Suppressor macrophage treated with lipopolysaccharide for 1 hour (primary cell): ENCODE measurements at places on chromosomes 16 and 17.
A peak's percentile ranks its signal among the peaks of the same experiment; 100 is the strongest.

DNA sequence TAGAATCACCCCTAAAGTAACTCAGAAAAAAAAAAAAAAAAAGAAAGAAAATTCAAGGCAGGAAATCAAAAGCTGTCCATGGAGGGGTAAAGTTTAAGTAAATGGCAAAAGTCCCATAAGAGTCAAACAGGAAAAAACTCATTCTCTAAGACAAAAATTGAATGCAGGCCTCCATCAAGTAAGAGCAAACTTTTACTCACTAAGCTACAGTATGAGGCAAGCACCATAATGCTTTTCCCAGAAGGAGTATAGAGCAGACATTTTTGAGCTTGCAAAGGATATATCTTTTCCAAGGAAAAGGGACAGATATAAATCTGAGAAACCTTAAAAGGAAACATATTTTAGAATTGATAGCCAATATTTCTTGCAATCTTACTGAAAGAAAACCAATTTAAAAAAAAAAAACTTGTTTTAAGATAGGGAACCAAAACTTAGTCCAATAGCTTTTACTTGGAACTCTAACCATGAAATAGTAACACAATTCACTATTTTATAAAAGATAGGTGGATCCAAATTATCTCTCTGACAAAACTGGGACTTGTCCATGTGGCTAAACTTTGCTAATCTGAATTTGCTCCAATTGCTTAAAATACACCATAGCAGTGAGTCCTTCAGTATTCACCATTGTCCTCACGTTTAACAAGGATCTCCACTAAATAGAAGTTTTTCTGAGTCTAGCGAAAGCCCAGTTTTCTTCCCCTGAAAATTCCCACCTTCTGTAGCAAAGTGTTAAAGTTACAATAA lies 99.8 kb downstream of the CDH11 start:
- no peak for DNase-seq

DNA sequence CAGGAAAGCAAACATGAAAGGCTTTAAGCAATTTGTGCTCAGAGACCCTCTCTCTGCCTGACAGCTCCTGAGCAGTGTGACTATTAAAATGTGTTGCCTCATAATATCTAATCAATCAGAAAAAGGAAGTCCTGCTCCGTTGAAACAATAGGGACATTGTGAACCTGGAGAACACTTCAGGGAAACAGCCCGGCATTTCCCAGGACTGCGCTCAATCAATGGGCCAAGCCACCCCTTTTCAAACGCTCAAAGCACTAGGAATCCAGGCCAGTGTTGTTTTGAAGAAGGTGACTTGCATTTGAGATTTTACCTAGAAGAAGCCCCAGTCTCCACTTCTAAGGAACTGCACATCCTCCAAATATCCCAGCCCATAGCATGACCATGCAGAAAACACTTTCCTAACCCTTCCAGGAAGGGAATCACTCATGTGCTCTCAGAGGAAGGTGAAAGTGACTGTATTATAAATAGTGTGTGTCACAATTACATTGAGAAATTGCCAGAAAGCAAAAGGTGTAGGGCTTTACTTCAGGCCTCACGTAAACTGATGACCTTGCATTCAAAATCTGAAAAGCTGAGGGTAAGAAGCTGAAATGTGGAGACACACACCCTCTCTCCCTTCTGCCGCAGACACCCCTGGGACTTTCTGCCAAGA lies 19.4 kb downstream of the CDRT4 start:
- DNase-seq: no peak

DNA sequence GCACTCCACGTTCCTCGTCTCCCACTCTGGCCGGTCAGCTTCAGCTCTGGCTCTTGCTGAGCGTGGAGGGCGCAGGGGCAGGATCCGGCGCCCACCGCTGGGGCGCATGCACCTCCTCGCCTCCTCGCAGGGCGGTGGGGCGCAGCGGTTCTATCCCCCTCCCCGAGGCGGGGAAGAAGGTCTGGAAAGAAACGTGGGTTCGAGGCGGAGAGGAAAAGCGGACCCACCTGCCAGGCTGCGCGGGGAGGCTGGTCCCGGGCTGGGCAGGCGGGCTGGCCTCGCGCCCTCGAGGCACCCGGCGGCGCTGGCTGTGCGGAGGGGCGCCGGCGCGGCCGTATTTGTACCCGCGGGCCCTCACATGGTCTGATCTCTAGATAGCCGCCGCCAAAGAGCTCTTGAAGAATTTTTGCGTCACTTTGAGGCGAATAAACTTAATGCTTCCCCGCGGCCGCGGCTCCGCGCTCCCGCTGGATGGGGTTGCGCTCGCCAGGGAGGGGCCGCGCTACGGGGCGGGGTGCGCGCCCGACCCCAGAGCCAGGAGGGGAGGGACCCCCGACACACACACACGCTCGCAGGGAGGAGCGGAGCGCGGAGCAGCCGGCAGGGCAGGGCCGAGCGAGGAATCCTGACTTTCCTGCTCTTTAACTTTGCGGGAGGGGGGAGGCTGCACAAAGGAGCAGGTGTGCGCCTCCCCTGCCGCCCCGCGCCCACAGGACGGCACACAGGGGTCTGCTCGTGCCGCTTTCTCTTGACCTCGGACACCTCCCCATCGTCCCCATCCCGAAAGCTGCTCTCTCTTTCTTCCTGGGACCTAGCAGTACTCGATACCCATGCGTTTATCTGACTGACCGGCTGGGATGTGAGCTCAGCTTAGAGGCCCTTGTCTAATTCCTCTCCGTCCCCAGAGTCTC lies at the start of gene SLC6A4:
SLC6A4 (minus strand) TSS at position 312 of the 911 bp plus-strand sequence. CDS start 13,739 bp downstream, outside the sequence.
- DNase-seq: peak; percentile 22

DNA sequence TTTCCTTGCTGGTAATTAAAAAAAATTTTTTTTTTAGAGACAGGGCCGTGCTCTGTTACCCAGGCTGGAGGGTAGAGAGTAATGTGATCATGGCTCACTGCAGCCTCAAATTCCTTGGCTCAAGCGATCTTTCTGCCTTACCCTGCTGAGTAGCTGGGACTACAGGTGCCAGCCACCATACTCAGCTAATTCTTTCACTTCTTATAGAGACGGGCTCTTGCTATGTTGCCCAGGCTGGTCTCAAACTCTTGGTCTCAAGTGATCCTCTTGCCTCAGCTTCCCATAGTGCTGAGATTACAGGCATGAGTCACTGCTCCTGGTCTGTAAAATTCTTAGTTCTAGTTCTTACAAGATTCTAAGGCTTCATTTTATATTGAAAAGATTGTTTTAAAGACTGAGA lies 11.1 kb downstream of the SMIM36 start:
- DNase-seq: no peak

DNA sequence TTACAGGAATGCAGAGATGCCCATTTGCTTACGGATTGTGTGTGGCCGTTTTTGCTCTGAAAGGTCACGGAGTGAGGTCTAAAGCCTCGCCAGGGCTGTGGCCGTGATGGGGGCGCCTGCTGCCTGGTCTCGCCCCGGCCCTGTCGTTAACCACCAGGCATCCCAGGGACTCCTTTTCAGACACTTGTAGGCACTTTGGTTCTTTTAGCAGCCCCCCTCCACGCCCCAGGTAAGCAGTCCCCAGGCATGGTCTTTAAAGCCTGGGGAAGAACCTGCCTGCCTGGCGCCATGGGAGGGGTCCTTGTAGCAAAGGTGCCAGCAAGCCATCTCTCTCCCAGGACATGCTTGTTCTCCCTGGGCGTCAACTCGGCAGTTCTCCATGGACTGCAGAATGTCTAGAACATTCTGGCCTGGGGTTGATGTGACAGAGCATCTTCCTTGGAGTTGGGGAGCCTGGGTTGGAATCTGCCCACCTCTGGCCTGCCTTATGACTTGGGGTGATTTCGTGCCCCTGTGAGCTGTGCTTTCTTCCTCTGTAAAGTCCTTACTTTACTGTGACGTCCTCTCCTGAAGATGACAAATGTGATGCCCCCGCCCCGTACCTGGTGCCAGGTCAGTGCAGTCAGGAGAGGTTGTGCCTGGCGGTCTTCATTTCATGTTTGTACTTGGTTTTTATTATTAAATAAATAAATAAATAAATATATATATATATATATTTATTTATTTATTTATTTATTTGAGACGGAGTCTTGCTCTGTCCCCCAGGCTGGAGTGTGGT lies 5.4 kb downstream of the KCTD5 start:
- no peak for DNase-seq

- DNase-seq: no peak
Measured at GRCh38 chr17:5563456-5563855, 20.9 kb downstream of the NLRP1 start.

GRCh38 chr16:47029724-47030123 lies 56.2 kb upstream of the DNAJA2 start:
- DNase-seq: no peak

DNA sequence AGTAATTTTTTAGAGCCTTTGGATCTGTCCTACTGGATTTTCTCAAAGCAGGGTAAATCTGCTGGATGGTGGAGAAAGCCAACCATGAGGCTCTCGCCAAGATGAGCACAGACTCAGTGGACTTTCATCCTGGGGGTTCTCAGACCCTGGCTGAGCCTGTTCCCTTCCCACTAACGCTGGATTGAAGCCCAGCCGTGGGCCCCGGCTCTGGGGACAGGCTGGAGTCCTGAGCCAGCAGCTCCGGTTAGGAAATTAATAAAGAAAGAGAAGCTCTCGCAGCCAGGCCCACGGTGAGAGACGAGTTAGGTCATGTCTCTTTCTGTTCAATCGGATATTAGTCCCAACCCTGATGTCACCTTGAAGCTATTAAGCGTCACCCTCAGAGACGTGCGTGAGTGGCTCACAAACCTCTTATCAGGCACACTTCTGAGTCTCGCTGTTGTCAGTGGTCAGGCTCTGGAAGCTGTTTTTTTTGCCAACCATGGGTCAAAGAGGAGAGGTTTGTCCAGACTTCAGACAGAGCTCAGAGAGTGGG lies 27.1 kb downstream of the MEOX1 start:
- DNase-seq: no peak

- peak; percentile 95 for DNase-seq
Measured at GRCh38 chr17:81711814-81712467, at the start of gene SLC25A10. SLC25A10 (plus strand) TSS chr17:81712284; CDS start chr17:81712427, 143 bp downstream.

GRCh38 chr16:80816356-80816755 lies 12.0 kb upstream of the CDYL2 start:
- DNase-seq: no peak

GRCh38 chr16:72877374-72878028 lies 170.4 kb downstream of the ZFHX3 start:
- peak; percentile 89 for DNase-seq

GRCh38 chr17:65442250-65442649 lies 119.2 kb downstream of the AXIN2 start:
- no peak for DNase-seq

DNA sequence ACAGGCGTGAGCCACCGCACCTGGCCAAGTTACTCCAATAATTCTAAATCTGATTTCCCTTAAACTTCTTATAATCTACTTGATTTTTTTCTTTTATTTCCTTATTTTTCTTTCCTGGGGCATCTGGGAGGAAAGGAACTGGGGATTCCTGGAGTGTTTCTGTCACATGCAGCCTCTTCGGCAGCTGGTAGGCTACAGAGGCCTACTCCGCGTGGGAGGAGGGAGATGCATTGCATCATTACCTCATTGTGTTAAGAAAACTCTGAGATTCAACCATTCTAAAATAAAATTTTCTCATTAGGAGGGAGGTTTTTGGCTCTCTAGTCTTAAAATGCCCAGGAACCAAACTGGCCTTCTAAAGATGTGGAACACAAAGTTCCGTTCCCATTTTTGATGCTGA lies 64.0 kb downstream of the SOX9 start:
- no peak for DNase-seq

- DNase-seq: no peak
Measured at GRCh38 chr17:56325313-56326000, 172.2 kb downstream of the ANKFN1 start.

GRCh38 chr16:83532634-83533033 lies 275.1 kb upstream of the HSBP1 start:
- DNase-seq: no peak

DNA sequence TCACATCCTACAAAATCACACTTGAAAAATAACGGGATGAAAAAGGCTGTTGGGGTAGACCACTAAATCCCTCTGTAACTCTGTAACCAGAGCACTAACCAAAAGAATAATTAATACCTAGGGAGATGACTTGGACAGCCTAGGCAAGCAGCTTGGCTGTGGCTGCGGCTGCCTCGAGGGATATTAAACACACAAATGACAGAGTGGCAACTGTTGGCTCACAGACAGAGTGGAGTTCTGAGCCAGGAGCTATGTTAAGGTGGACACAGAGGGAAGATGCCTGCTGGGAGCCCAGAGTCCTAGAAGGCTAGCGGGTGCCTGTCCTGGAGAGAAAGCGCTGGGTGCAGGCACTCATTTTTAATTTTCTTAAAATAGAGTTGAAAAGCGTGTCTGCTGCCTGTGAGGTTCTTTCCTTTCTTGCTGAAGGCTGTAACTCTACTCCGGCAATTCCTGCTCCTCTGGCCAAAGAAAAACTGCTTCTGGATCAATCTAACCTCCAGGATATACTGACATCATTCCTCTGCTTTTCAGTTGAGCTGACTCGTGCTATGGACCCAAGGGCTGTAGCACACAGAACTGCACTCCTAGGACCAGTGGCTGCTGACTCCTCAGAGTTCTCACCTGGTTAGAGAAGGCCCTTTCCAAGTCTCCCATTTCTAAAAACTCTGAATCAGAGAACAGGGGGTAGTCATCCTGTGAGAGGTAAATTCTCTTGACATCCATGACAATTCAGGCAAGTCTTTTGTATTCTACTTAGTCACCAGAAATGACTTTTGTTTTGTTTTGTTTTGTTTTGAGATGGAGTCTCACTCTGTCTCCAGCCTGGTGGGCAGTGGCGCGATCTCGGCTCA lies 147.9 kb downstream of the STX8 start:
- no peak for DNase-seq

GRCh38 chr17:48755356-48755755 lies 26.8 kb upstream of the HOXB13 start:
- peak; percentile 86 for DNase-seq

DNA sequence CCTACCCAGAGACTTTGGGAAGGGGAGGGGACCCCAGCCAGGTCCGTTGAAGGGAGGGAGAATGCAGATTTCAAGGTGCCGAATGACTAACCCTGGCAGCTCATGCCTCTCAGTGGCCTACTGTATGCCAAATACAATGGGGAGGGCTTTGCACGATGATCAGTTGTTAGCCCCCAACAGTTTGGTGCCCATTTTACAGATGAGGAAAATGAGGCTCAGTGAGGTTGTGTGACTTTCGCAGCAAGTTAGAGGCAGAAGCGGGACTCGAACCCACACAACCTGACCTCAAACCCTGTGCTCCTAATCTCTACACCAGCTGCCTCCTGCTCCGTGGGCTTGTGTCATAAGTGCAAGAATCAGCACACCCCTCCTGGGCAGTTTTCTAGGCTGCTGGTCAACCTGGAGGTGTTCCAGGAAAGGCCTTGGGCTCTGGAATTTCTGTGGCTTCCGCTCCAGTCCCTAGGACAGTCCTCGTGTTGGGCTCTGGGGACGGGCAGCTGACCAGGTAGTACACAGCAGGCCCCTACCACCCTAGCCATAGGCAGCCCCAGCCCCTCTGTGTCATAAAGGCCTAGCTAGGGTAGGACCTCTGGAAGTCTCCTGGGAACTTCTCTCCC lies 11.9 kb upstream of the NAGPA start:
- DNase-seq: no peak

DNA sequence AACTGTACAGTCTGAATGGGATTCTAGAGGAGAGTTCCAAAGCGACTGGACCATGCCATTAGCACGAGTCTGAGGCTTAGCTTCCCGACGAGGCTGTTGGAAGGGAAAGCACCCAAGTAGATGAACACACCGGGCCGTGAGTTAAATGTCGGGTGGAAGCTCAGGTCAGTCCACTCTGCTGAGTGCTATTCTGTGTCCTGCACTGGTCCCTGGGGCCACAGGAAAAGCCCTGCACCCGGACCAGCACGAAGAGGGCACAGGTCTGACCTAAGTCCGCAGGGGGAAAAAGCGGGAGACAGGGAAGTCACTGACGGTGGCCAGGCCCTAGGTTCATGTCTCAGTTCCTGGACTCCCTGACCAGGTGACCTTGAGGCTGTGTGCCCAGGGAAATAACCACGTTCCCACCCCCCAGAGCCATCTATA lies 44.1 kb upstream of the RBFOX3 start:
- no peak for DNase-seq

- peak; percentile 90 for DNase-seq
Measured at GRCh38 chr17:78970834-78971755, 8.6 kb downstream of the LGALS3BP start.
